Left ventricle myocardium superior (tissue), 1 donor: ENCODE measurements at places on chromosomes 6 and 20.
A peak's percentile ranks its signal among the peaks of the same experiment; 100 is the strongest.

DNA sequence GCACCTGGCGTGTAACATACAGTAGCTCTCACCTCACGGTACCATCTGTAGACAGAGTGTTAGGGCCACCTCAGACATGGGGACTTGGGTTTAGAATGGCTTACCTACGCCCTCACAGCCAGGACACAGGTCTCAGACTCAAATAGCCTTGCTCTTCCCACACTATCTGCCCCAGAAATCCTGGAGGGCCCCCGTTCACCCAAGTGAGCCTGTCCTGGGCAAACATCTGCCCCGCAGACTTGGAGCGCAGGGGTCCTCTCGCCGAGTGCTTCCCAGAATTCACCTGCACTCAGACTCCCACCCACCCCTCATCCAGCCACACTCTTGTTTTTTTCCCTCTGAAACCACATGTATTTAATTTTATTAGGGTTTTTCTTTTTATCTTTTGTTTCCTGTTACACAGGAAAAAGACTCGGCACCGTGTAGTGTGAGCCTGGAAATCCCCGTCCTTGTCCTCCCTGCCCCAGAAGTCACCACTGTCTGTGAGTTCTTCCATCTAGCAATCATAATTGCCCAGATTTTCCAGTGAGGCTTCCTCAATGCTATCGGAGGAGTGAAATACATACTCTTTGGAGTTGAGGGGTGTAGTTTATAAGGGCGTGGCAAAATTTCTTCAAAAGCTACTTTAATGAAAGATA, 17.1 kb upstream of the MAP1LC3A start:
- no peak for DNase-seq

GRCh38 chr6:149917679-149918078, 5.2 kb downstream of the RAET1G start:
- DNase-seq: no peak

DNA sequence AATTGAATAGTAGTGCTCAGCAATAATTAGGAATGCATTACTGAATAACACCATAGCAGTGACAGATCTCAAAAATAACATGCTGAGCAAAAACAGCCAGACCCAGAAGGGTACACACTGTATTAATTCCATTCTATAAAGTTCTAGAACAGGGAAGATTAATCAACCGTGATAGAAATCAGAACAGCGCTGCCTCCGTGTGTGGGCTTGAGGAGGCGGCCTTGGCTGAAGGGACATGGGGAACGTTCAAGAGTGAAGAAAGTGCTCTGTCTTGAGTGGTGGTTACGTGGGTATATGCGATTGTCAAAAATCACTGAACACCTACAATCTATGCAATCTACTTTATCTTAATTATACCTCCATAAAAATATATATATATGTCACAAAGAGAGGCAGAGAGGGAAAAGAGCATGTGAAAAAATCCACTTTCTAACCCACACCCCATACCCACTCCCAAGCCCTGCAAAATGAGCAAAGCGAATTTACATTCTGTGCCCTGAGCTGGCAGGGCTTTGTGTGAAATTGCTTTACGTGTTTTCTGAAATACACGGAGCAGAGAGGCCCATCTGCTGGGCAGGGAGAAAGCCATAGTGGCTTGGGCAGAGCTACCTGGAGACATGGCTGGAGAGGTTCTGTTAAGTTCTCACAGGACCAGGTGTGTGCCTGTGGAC, 74.4 kb downstream of the NFATC2 start:
- DNase-seq: no peak

- DNase-seq: no peak
These were observed 26.6 kb downstream of the NSFL1C start for GRCh38 chr20:1440024-1440423.

DNA sequence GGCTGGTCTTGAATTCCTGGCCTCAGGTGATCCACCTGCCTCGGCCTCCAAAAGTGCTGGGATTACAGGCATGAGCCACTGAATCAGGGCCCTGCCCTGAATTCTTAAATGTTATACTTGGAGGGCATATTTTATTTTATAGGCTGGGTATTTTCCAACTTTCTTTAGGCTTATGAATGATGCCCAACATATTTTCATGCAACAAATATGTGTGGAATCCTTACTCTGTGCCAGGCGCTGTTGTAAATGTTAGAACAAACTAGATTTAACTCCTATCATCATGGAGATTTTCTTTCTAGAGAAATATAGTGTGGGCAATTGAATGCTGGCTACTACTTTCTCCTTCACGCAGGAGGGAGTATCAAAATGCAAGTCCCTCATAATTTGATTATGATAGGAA, 71.2 kb downstream of the SAMD5 start:
- no peak for DNase-seq

DNA sequence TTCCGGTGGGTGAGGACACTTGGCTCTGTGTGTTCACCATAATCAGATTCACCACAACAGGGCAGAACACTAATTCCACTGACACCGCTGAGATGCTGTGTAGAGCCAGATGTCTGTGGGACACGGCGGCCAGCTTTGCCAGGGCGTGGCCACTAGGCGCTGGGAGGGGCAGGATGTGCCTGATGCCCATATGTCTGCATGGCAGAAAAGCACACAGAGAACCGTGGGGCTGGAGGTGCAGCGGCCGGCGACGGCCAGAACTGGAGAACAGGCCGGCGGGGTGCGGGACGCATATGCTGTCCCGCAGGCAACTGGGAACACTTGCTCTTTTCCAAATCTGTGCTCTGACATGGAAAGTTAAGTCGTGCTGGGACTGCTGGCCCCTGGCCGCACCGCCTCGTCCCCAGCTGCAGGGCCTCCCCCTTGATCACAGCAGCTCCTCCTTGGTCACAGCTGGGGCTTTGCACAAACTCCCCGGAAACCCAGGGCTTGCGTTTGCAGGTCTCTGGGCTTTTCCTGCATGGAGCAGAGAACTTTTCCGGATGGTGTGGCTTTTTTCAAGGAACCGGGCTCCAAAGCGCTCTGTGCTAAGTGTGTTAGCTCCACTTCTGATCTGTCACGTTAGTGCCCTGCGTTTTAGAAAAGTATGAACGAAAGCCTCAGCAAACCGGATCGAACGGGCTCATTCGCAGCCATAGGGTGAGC, 31.1 kb downstream of the NTSR1 start:
- peak; percentile 59 for DNase-seq

- no peak for DNase-seq
These were observed 26.8 kb downstream of the HDDC2 start for GRCh38 chr6:125274935-125275334.

GRCh38 chr20:61611401-61612180, 359.5 kb downstream of the CDH4 start:
- DNase-seq: peak; percentile 5

DNA sequence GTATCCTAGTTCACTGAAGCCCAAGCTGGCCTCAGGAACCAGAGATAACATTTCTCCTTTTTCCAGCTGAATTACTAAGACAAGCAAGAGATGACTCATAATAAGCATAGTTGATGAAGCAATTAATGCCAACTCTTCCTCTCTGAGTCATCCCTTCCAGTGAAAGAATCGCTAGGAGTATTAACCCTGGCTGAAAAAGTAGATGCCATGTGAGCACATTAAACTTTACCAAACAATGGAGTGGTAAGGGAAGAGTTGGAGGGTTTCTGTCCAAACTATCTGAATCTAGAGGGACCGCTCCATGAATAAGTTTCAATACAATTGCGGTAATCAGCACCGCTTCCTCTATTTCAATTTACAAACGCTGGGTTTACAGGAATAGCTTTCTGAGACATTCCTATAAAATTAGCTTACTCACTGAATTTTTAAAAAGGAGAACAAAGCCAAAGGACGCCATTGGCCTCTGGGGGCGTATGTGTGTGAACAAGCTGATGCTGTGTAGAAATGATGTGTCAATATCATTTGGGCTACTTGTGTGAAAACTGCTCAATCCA, 48.3 kb downstream of the ATXN1 start:
- DNase-seq: peak; percentile 45

GRCh38 chr6:30972816-30973215, 10.7 kb upstream of the MUC21 start:
- DNase-seq: no peak

GRCh38 chr20:2741881-2742280, 49.3 kb downstream of the EBF4 start:
- no peak for DNase-seq

DNA sequence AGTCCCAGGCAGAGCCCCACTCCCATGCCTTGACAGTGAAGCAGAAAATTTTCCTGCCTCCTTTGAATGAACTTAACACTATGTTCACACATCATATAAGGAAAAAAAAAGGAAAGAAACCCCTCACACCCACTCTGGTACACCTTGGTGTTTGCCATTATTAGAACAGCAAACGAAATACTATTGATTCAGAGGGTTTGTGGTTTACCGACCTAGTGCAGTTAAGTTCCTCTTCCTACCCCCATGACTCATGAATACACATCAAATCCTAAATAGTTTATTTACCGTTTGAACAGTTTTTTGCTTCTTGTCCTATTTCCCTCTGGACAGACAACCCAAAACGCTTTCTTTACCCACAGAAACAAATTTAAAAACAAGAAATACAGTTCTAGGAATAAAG, 237.7 kb downstream of the FOXA2 start:
- no peak for DNase-seq

GRCh38 chr20:22762576-22763256, 178.3 kb upstream of the FOXA2 start:
- no peak for DNase-seq

DNA sequence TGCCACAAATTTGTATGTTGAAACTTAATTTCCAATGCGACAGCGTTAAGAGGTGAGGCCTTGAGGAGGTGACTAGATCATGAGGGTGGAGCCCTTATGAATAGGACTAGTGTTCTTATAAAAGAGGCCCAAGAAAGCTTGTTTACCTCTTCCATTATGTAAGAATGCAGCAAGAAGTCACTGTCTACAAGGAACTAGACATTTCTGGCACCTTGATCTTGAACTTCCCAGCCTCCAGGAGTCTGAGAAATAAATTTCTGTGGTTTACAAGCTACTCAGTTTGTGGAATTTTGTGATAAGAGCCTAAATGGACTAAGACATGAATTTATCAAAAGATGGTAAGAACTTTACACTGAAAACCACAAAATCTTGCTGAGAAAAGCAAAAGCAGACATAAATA, 173.6 kb upstream of the SGK1 start:
- DNase-seq: no peak

DNA sequence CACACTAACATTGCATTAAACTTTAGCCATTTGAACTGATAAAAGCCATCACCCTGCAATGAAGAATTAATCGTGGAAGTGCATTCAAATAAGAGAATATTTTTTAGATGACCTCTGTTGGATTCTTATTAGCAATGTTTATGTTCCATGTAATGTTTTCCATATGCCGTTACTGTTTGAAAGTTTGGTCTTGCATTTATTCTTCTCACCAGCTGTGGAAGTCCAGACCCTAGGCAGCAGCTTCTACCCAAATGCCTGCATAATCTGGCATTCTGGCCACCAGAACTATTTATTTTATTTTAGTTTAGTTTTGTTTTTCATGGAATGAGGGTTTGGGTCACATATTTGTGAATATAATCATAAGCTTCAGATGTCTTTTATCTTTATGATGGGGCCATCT, 140.4 kb downstream of the SAMD5 start:
- DNase-seq: no peak

GRCh38 chr6:7647504-7647903, 57.5 kb downstream of the SNRNP48 start:
- no peak for DNase-seq

- peak; percentile 45 for DNase-seq
These were observed 51.1 kb downstream of the GGTLC1 start for GRCh38 chr20:23937303-23938117.

- no peak for DNase-seq
These were observed 244.5 kb downstream of the TPBG start for GRCh38 chr6:82607998-82608725.

DNA sequence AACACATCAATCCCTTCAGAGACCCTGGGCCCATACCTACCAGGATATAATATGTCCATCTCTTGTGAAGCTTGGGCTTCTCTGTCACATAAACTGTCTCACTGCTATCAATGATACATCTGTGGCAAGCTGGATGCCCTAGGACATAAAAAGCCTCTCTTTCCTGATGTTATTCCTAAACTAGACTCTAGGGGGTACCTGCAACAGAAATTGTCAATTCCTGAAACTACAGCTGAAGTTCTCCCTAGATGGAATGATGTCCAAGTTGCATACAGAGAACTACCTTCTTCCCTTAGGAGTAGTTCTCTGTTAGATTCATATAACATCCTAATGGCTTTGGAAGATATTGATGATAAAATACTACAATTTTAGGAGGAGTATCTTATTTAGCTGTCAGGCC, 35.8 kb downstream of the TBX18 start:
- no peak for DNase-seq

DNA sequence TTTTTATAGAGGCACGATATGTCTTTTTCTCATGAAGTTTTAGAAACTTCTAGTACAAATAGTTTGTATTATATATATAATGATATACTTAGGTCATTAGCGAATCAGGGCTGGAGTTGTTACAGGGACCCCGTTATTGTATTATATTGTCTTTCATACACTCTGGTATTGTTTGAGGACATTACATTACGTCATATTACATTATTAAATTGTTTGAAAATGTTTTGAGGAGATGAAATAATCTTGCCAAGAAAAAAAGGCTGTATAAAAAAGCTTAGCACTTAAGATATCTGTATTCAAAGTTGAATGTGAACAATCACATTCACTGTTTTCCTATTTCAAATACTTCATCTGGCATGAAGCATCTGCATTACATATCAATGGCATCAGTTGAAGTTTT, 239.6 kb upstream of the ASCC3 start:
- no peak for DNase-seq
